Ovary (tissue), 10 donors: ENCODE measurements at places on chromosomes 3 and 15.

DNA sequence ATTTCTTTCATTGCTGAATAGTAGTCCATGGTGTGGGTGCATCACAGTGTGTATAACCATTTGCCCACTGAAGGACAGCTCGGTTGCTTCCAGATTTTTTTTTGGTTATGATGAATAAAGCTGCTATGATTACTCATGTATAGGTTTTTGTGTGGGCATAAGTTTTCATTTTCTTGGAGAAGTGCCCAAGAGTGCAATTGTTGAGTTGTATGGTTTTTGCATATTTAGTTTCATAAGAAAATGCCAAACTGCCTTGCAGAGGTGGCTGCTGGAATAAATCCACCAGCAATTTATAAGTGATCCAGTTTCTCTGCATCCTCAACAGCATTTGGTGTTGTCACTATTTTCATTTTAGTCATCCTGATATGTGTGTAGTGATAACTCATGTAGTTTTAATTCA, 8.4 kb upstream of the SPESP1 start:
- DNase-seq, result no peak

GRCh38 chr3:181623924-181624694, 87.6 kb upstream of the SOX2 start:
- DNase-seq, result no peak

DNA sequence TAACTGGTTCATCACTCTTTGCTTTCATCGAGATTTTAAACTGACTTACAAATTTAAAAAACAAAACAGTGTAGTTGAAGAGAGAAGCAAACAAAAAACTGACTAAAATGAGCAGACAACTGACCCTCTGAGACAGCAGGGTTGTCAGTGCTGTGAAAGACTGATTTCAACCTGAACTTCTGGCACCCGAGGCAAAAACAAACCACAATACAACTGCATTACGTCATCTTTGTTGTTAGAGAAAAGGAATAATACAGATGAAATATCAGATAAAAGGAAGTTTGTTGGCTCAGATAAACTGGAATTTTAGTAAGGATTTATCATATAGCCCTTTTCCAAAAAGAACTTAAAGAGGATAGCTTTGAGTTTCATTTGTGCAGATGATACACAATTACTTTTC, 51.1 kb downstream of the PARP15 start:
- DNase-seq, result no peak

DNA sequence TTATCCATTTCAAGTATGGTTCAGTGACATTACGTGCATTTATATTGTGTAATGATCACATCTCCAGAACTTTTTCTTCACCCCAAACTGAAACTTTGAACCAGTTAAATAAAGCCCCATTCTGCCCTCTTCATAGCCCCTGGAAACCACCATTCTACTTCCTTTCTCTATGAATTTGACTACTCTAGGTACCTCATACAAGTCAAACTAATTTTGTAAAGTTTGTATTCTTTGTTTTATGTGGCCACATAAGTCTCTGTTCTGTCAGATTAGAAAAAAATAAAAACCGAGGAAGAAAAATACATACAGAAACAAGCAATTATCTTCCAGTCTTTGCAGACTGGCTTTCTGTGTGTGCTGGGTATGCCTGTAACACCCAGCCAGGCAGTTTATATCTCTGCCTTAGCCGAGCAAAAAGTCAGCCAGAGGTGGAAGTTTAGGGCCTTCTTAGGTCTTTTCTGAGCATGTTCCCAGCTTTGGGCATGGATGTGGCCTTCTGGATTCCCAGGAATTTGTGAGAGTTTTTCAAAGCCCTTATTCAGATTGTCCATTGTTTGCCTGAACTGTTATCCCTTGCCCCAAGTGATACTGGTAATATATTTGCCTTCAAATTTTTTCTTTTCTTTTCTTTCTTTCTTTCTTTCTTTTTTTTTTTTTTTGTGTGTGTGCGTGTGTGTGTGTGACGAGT, 6.0 kb upstream of the GRAMD1C start:
- DNase-seq, result no peak

DNA sequence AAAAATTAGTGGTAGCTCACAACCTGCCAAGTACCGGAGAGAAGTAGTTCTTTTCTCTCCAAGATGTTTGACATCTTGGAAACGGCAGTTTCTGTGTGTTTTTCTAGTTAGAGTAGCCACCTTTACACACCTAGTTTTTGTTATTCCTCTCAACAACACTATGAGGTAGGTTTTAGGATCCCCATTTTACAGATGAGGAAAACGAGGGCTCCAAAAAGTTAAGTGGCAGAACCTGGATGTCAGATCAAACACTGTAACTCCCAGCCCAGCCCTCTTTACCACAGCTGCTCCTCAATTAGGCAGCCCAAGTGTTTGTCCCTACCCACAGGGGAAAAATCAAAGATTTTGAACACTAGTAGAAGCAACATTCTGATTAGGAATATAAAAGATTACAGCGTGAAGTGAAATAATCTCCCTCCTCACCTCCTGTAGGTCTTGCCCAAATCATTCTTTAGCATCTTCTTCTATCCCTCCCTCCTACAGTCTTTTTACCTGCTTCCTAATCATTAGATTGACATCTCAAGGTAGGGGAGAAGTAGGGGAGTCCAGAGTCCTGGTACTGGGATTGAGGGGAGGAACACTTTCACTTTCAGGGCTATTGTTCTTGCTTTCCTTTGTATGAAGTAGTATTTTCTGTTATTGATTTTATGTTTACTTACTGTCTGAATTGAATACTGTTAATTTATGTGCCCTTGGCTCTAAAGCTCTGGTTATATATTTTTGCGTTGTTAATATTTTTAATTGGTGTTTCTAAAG, 142.6 kb downstream of the CMSS1 start:
- no peak for DNase-seq

DNA sequence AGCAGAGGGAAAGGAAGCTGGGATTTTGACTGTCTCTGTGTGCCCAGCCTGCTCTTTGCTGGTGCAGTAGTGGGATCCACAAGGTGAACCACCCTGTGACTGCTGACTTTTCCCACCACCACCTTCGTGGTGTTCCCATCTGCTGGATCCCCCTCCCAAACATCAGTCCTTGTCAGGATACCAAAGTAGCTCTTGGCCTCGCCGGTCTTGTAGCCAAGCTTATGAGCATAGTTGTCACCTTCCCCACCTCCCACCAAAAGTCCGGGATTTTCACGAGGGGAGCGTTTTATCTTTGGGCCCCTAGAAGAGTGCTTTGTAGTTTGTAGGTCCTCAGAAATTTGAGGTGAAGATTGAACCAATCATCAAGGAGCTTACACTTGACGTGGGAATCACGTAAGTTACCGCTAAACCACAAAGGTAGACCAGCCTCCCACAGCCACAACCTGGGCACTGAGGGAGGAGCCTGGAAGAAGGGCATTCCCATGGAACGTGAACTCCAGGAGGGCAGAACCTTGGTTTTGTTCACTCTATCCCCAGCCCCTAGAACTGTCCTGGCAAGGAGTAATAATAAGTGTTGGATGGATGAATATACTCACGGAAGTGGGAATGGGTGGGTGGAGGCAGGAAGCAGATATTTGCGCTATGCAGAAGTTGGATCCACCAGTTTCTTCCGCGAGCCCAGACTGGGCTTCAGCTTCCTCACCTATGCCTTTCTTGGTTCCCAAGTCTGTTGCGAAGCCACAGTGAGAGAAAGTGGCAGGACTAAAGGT, 814 bp upstream of the TEX264 start:
- DNase-seq, result no peak

DNA sequence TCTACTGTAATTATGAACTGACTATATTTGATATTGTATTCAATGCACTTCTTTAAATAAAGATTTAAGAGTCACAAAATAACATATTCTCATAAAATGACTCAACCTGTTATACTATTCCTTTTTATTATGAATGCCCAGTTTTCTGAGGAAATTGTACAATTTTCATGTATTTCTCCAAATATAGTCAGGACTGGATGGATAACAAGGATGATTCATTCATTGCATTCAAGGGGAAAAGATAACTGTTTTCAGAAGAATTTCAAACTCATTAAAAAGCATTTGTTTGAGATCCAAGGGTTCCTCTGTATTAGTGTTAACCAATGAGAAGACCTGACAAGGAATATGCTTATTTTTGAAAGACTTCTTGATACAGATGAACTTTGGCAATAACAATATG, 163.7 kb downstream of the MEIS2 start:
- no peak for DNase-seq

DNA sequence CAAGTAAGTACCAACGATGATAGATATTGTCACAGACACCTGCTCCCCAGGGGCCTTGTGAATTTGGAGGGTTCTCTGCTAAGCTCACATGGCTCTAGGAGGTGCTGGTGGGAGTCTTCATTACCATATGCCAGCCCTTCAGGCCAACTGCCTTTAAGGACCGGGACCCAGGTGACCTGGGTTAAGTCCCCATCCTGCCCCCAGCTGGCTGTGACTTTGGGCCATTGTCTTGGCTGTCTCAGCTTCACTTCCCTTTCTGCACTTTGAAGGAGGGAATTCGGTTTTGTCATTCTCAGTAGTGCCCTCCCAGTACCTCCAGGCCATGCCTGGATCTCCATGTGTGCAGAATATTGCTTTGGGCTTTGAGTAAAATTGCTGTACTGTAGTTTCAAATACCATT, 72.8 kb upstream of the ACAD9 start:
- no peak for DNase-seq

GRCh38 chr15:88646951-88647350, 8.1 kb downstream of the ISG20 start:
- DNase-seq, result no peak

DNA sequence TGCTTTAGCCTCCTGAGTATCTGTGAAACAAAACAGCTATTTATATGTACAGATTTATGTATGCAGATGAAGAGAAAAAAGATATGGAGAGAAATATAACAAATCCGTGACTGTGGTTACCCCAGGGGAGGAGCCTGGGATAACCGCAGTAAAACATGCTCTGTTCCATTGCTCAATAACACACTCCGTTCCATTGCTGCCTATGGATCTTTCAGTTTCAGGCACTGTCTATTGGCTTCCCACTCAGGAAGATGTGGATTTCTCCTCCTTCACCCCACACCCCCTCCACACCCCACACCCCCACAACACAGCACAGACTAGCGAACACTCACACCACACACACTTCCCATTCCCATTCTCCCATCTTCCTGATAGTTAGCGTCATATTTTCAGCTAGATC, 47.9 kb downstream of the CDCP1 start:
- no peak for DNase-seq

DNA sequence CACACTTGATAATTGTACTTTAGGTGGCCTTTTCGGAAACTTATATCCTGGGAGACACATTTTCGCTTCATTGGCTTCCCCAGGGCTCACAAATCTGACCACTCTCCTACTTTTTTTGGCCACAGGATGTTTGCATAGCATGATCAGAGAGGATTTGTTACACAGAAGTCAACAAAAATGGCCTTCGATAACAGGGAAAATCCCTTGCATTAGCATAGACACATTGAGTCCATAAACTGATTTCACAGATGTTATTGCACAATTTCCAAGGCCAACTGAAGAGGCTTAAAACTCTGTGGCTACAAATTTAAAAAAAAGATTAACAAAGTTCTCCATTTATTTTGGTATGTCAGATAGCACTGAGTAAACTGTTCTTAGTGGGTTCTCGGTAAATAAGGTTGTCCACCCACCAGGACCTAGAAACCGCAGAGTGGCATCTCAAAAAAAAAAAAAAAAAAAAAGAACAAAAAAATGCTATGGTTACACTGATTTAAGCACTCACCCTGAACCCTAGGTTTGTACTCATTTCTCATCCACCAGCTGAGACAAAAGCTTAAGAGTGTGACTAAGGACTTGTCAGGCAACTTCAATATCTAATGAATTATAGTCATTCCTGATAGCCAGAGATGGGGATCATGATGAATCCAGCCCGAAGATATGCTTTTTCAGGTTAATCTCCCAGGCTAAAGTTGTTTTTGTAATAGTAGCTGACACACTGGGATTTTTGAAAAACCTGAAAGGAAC, 188.9 kb upstream of the SYNPR start:
- no peak for DNase-seq

DNA sequence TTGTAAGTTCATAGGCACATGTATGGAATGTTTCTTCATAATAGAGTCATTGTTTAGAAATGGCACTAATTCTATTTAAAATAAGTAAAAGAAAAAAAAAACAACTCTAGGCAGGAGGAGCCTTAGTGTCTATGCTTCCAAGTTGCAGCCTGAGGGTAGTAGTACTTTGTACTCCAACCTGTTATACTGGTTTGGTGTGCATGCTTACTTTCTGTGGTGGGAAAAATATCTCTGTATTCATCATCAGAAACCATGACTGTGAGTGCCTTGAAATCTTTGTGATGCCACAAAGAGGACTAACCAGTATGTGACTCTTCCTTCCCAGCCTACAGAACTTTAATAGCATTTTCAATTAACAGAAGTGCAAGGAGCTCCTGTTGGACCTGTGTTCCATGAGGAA, 4.4 kb downstream of the NAALADL2 start:
- DNase-seq, result no peak

- DNase-seq, result no peak
These were observed 101.6 kb downstream of the ERC2 start for GRCh38 chr3:56366641-56367162.

- DNase-seq, result no peak
These were observed 345.6 kb downstream of the MCTP2 start for GRCh38 chr15:94576889-94577533.

DNA sequence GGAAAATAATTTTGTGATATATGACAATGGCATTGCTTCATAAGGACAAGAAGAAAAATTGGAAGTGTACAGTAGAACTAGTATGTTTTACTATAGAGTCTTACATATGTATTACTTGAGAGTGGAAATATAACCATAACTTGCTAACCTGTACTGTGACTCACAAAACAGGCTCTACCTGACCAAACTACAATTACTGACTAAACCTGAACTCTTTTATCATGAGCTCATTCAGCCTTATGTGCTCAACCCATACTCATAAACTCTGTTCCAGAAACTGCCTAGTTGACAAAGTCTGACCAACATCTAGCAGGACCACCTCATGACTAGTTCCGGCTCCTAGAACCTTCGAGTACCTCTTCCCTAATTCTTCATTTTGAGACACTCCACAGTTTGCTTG, 6.3 kb downstream of the CDIN1 start:
- DNase-seq, result no peak

DNA sequence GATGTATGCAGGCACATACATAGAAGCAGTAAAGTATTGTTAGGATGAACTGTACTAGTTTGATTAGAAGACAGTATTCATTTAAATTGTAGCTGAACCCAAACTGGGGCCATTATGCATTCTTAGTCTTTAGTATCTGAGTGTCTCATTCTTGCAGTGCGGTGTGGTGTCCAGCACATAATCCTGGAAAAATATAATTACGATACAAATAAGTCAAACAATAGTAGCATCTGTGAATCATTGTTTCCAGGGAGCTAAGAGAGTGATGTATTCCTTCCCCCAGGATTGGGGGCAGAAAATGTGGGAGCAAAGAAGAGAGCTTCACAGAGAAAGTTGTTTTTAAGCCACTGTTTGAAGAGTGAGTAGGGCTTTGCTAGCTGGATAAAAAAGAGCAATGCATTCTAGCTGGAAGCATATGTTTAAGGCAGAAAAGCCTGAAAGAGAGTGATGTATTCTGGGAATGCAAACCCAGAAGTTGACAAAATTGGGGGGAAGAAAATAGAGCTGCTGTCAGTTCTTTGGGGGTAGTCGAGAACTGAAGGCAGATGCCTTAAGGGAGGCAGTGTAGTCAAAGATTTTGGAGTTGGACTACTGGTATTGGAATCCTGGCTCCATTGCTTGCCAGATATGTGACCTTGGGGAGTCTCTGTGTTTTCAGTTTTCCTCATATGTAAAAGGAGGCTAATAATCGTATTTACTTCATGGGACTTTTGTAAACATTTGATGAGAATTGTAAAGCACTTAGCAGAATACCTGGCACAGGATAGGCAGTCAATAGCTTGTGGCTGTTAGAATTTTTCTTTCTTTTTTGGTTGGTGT, 14.1 kb downstream of the SLMAP start:
- no peak for DNase-seq

- DNase-seq, result no peak
These were observed 6.1 kb downstream of the GRM2 start for GRCh38 chr3:51712963-51713362.

GRCh38 chr15:69869291-69869690, 228.4 kb downstream of the TLE3 start:
- no peak for DNase-seq
